Stimulated activated CD8-positive, alpha-beta memory T cell treated with anti-CD3 and anti-CD28 coated beads, Interleukin-4, amount 100 ng/mL, for 1 hour (primary cell): ENCODE measurements at places on chromosomes 2 and 18.

DNA sequence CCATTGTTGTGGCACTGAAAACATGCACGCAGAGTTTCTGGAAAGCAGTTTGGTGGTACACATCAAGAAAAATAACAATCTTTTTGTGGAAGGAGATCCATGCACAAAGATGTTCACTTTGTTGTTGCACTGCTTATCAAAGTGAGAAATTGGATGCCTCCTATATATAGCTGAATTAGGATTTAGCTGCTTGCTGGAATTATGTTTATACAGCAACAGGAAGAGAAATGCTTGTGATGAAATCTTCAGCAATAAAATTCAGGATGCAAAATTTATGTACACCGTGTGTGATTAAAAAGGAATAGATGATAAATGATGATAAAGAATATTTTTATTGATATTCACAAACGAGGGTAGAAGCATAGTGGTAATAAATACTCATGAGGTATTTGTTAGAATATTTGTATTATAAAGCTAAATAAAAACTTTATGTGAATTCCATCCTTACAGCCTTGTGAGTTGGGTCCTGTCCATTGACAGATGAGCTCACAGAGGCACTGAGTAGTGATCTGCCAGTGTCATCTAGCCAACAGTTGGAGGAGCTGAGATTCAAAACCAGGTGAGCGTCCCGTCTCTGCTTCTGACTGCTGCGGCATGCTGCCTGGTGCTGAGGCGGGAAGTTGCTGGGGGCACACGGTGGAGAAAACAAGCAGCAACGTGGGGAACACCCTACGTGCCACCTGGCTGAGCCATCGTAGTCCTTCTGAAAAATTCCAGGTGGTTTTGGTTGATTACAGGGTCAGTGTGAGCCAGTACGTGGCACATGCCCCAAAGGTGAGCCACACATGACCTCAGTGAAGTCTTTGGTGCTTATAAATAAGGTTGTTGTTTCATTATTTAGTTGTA, 80.2 kb downstream of the ASAP2 start:
- no peak for DNase-seq

GRCh38 chr18:28115149-28115550, 61.8 kb downstream of the CDH2 start:
- DNase-seq, result no peak

- DNase-seq, result no peak
Observed at GRCh38 chr2:13193075-13193474, 476.3 kb downstream of the TRIB2 start.

DNA sequence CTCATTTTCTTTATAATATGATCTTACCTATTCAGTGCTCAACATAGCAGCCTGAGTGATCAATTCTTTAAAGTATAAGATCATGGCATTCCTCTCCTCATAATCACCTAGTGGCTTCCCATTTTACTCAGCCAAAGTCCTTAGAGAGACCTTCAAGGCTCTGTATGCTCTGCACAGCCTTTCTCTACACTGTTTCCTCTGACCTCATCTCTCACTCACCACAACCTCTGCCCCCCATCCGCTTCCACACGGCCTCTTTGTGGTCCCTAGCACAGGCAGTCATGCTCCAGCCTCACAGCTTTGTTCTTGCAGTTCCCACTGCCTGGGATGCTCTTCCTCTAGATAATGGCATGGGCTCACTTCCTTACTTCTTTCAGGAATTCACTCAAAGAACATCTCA, 109.2 kb downstream of the HIBCH start:
- DNase-seq, result no peak
